NCI-H187 (cell line): ENCODE measurements at places on chromosomes 1 and 21.

GRCh38 chr1:155196893-155197638 is 10.6 kb downstream of the THBS3 start:
- DNase-seq, result no peak

- DNase-seq, result no peak
These were observed 531.5 kb upstream of the USP24 start for GRCh38 chr1:55746710-55747109.

- no peak for DNase-seq
These were observed 30.6 kb downstream of the CDCP2 start for GRCh38 chr1:54122135-54122751.

DNA sequence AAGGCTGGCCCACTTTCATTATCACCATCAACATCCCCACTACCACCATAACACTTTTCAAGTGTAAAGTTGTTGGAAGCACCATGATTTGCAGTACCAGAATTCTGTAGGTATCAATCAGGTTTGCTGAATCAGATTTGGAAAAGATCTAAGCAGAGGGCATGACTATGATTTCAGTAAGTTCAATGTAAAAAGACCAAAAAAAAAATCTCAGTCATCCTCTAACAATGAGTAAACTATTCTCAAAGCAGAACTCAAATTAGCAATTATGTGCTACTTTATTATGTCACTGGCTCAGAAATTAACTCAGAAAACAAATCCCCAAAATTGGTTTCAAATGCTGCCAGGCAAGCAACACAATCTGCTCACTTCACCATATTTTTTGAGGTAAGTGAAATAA is 187.8 kb upstream of the HP1BP3 start:
- no peak for DNase-seq

- DNase-seq, result peak; percentile 13
These were observed 17.7 kb downstream of the TINAGL1 start for GRCh38 chr1:31593770-31594632.

GRCh38 chr1:186418503-186418902 is 42.4 kb downstream of the PDC start:
- no peak for DNase-seq

- DNase-seq, result no peak
These were observed 22.0 kb downstream of the EIF4G3 start for GRCh38 chr1:21154717-21155116.

GRCh38 chr21:34865400-34866241 is 183.5 kb downstream of the RUNX1 start:
- no peak for DNase-seq

DNA sequence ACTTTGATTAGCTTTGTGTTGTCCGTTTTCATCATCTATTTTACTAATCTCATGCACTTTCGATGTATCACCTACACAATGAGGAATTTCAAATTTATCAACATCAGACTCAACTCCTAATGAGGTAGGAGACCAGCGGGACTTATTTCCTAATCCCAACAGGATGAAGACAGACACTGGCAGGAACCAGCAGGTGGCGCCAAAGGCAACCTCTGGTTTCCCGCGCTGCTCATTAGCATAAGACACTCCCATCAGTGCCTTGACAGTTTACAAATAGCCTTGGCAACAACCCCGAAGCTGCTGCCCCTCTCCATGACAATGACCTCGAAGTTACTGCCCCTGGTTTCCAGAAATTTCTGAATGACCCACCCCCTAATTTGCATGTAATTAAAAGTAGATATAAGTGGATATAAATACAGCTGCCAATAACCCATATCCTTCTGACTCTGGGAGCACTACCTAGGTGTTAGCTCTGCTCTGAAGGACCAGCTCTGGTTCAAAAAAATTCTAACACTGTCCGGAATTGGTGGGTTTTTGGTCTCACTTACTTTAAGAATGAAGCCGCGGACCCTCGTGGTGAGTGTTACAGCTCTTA is 974.8 kb downstream of the ADGRL2 start:
- DNase-seq, result no peak

DNA sequence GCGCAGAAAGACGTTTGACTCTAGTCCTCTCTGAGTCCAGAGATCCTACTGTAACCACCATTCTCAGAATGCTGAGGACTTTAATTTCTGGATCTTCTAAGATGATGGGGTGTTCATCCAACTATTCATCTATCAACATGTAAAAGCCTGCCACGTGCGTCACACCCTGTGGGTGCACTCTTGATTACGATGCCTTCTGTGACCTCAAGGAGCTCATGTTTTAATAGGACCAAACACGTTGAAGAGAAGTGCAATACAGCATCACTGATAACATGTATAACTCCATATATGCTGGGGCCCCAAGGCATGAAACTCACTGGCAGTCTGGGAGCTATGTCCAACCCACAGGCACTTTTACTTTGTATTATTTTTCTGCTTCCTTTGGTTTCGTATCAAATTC is 19.0 kb downstream of the KIAA0040 start:
- no peak for DNase-seq
